ENCODE measurements at places on chromosomes 12 and 14.

- no peak for DNase-seq
Measured at GRCh38 chr12:104247698-104248097, 32.1 kb downstream of the TXNRD1 start.

GRCh38 chr12:104022786-104023185 is 27.2 kb downstream of the GLT8D2 start:
- no peak for DNase-seq

DNA sequence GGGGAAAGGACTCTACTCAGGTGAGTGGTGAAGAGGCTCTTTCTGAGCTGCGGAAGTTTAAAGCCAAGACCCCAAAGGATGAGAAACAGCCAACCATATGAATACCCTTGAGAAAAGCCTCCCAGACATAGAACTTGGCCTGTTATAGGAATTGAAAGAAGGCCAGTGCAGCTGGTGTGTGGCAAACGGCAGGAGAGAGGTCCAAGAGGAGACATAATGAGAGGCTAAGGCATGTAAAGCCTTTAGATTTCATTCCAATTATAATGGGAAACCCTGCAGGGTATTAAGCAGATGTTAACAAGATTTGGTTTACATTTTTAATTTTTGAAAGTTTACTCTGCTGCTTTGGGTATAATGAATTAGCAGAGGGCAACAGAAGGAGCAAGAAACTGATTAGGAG is 552.1 kb upstream of the FBXO33 start:
- DNase-seq: no peak

GRCh38 chr12:87140262-87140661 is 884.1 kb upstream of the MGAT4C start:
- DNase-seq: no peak

DNA sequence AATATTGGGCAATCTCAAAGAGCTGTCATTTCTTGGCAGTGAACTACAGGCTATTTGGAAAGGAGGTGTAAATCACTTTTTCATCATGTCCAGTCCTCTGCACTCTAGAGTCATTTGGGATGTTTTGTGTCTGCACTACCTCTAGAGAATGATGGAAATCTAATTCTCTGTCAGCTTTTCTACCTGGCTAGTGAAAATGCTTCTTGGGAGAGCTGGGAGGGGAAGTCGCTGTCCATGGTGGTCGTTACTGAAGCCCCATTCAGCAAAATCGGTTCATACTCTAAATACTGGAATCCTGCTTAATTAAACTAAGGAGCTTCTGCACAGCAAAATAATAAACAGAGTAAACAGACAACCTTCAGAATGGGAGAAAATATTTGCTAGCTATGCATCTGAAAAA is 251.8 kb downstream of the APAF1 start:
- no peak for DNase-seq

DNA sequence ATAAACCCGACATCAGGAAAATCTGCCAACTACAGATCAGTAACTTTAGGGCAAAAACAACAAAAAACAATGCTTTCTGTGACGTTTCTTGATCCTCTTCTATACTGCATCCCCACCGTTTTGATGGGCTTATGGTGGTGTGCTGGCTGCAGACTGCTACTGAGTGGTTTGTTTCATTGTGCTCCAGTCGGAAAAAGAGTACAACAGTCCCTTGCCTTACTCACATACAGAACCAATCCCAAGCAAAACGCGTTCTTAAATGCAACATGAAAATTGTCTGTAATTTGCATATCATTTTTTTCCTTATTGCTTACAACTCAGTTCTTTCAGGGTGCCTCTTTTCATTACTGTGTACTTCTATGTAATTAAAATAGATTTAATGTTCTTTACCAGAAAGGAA is 2.3 kb downstream of the ETV6 start:
- no peak for DNase-seq

GRCh38 chr14:106083082-106083481 is 556.7 kb downstream of the TMEM121 start:
- DNase-seq: no peak

DNA sequence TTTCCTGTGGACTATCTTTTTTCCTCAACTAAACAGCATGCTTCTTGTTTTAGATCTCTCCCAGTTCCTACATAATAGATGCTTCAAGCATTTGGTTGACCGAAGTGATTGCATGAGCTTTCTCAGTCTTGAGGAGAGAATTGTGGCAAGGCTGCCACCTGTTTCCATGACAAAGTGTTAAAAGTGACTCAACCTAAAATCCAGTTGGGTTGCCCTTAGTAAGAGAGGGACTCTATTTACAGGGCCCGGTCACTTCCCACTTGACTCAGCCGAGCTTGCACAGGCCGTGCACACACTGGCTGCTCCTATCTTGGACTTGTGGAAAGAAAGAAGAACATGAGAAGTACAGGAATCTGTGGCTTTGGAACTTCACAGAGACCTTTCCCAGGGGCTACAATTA is 2.1 kb upstream of the B4GALNT3 start:
- no peak for DNase-seq

DNA sequence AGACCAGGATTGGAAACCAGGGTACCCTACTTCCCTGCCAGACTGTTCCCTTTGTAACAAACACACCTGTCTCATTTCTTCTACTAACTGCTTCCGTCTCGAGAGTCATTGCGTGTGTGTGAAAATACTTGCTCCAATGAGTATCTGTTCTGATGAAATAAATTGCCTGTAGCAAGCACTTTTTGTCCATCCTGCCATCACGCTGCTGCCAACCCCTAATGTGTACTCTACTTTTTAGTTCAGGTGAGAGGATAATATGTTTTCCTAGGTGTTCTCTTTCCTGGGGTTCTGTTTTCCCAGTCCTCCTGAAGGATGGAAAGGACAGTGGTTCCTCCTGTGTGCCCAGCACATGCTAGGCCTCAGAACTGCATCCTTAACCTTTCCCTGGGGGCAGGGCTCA is 1.0 kb downstream of the TUNAR start:
- no peak for DNase-seq

- no peak for DNase-seq
Measured at GRCh38 chr12:131929581-131930456, 743 bp downstream of the PUS1 start.

- DNase-seq: no peak
Measured at GRCh38 chr12:109264943-109265650, 44.0 kb downstream of the FOXN4 start.

GRCh38 chr14:64860039-64860438 is 19.7 kb downstream of the SPTB start:
- no peak for DNase-seq

DNA sequence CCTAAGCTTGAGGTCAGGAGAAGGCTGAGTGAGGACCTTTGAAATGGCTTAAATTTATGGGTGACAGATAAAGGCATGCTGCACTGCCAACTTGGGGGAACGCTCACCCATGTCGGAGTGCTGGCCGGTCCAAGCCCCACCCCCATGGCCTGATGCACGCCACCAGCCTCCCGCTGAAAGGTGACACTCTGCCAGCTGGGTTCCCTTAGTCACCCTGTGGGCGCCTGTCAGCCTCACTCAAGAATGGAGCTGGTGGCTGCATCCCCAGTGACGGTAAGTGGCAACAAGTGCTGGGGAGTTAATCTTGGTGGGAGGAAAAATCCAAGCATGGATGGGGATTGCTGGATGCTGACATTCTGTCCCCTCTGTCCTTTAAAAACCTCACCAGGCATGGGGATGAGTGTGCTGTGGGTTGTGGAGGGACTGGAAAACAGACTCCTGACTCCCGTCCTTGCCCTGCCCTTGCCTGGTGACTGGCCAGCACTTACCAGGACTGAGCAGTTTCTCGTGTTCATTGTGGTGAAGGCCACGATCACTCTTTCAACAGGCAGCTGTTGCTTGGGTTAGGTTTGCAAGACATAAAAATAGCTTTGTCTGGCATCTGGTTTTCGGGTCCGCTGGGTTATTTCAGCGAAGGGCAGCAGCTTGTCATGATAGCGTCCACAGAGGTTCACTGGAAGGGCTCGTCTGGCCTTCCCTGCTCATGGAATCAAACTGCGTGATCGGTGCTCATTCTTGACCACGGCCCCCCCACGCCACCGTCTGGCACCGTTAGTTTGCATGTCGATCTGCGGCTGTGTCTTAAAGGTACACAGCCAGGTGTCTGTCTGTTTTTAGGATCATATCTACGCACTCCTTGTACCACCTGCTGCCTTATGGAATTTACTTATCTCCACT is 15.0 kb downstream of the ACACB start:
- no peak for DNase-seq

GRCh38 chr14:89921346-89921745 is 33.2 kb downstream of the EFCAB11 start:
- DNase-seq: no peak

DNA sequence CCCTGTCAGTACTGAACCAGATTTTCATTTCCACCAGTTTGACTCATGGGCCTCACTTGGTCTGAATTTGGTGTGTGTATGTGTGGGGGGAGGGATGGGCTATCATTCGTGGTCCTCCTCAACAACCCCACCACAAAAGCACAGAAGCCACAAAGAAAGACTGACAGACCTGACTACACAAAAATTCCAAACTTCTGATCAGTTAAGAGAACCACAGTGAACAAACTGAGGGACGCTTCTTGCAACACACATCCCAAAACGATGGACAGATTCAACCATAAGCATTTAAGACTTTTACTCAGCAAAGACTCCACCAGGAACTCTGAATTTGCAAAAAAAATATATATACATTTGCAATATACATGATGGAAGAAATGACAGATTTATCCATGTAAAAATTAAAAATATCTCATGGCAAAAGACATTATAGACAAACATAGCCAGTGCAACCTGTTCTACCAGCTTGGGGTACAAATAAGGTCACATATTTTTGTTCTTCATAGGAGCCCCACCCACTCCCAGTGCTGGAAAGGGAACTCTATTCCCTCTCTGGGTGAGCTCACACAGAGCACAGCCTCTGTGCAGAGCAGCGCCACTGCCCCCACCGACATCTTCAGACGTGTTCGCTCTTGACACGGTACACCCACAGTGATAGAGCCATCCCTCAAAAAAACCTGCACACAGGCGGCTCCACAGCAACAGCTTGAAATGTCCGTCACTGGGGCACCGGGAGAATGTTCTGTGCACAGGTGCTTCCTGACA is 49.7 kb downstream of the JAG2 start:
- no peak for DNase-seq

DNA sequence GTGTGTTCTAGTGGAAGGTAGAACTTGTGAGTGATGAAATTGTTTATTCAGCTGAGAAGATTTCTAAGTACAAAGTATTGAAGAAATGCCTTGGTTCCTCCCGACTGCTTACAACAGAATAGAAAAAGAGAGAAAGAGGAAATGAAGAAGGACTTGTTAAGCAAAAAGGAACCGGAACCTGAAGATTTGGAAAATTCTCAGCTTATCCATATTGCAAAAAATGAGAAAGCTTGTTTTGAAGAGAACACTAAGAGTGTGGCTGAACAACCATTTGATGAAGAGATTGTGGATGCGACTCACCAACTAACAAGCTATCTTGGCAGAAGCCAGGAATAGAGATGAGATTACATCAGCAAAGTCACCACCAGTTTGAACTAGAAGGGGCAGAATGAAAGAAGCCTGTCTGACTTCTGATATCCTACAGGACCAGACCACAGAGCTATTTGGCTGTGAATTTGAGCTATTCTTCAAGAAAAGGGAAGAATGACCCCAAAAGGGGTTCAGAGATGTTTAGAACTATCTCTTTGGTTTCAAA is 15.1 kb downstream of the NDUFA9 start:
- no peak for DNase-seq

GRCh38 chr12:132218915-132219314 is 74.7 kb downstream of the NOC4L start:
- DNase-seq: no peak

GRCh38 chr12:6866920-6867412 is 365 bp upstream of the TPI1 start:
- DNase-seq: no peak

DNA sequence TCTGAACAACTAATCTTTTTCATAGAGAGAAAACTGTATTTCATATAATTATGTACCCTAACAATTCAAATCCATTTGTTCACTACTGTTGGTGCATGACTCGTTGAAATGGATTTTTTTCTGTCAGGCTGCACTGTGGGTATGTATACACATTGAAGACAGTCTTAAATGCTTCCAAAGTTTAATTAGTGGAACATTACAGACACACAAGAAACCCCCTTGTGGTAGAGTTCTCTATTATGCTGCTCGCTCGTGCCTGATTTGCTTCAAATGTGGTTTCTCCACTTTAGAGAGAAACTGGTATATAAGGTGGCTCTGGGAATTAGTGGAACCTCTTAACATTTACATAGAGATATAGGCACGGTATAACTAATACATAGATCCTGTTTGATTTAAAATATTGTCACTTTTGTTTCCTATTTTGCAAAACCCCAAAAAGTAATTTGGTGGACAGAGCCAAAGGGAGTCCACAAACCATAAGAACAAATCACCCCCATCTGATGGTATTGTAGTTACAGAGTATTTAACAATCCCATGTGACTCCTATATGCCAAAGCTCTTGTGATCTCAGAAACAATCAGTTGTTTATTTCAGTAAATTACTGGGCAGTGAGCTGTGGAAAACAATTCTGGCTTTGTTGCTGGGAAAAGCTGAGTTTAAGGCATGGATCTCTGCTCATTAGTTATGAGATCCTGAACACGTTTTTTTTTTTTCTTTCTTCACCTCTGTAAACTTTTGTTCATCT is 159.5 kb downstream of the BRMS1L start:
- no peak for DNase-seq

- DNase-seq: peak; percentile 48
Measured at GRCh38 chr12:94152292-94153078, 4.1 kb downstream of the PLXNC1 start.

- no peak for DNase-seq
Measured at GRCh38 chr12:72448805-72449204, 176.6 kb downstream of the TRHDE start.

DNA sequence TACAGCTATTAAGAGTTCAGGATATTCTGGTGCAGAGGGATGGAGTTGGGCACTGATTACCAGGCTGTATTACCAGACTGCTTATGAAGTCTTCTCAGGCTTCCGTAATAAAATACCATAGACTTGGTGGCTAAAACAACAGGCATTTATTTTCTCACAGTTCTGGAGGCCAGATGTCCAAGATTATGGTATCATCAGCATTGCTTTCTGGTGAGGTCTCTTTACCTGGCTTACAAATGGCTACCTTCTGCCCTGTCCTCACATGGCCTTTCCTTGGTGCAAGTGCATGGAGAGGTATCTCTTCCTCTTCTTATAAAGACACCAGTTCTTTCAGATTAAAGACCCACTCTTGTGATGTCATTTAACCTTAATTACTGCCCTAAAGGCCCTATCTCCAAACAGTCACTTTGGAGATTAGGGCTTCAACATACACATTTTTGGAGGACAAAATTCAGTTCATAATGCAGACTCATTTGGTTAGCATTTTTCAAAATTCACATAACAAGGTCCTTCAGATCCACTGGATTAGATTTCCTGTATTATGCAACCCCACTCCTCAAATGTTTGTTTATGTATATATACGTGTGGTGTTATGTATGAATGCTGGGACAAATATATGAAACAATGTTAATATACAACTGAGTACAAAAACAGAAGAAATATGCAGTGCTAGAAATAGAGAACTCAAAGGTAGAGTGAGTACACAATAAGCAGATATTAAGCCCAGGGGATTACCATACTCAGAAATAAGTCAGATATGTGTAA is 9.3 kb upstream of the ATP2B1 start:
- DNase-seq: no peak
